ENCODE measurements at places on chromosomes 11 and 22.

DNA sequence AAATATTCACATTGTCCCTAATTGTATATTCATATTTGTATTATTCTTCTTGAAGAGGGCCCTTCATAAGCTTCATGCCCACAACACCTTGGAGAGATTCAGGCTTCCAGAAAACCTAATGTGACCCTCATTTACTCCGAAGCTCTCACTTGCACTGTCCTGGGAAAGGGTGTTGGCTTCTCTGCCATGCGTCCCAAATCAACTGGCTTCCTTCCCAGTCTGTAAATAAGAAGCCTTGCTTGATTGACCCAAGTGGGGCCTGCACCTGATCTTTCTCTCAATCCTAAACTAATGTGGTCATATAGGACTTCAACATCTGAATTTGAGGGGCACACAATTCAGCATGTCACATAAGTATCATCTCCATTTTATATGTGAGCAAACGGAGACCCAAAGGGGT, 40.5 kb upstream of the ZBTB16 start:
- no peak for DNase-seq

DNA sequence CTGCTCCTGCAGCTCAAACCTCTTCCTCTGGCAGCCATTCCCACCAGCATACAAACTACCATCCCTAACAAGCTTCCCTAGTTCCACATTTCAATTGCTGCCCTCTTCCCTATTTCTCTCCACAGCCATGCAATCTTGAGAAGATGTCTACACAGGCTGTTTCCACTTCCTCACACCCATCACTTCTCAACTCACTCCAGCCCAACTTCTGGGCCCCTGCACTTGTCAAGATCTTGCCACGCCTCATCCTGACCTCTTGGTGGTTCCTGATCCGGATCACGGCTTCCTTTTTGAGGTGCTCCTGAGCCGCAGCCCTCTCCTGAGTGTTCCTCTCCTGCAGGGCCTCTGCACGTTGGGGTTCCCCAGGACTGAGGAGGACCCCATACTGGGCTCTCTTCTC, 22.6 kb downstream of the RPL27A start:
- DNase-seq = no peak

GRCh38 chr11:70735976-70736375, 337.6 kb downstream of the CTTN start:
- DNase-seq = peak; percentile 23

DNA sequence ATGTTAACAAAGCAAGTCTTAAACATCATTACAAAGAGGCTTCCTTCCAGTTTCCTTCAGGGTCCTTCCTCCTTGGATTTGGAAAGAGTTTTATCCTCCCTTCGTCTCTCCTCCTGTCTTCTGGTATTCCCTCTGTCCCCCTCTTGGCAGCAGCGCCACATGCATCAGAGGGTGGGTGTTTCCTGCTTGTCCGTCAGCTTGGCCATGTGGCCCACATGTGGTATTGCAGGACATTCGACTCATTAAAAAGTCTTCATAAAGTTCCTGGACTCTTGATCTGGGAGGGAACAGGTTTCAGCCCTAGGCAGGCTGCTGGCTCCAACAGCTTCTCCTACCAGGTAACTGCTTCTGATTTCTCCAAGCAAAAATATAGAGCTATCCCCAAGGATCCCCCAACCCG, 189.8 kb downstream of the CSNK2A3 start:
- no peak for DNase-seq

- DNase-seq = no peak
Measured at GRCh38 chr11:102280245-102280833, 36.9 kb upstream of the BIRC3 start.

- no peak for DNase-seq
Measured at GRCh38 chr22:29300807-29301601, 5.4 kb upstream of the GAS2L1 start.

Data from Right ventricle myocardium inferior (tissue), 1 donor.